ENCODE measurements at places on chromosomes 5 and 9. TPM values are rescaled to one million over a fixed set of nuclear protein-coding genes. Genes with fewer than 3 reads are reported as not detected.

GRCh38 chr5:17304282-17304681 is 86.9 kb downstream of the BASP1 start:
- no peak for DNase-seq

DNA sequence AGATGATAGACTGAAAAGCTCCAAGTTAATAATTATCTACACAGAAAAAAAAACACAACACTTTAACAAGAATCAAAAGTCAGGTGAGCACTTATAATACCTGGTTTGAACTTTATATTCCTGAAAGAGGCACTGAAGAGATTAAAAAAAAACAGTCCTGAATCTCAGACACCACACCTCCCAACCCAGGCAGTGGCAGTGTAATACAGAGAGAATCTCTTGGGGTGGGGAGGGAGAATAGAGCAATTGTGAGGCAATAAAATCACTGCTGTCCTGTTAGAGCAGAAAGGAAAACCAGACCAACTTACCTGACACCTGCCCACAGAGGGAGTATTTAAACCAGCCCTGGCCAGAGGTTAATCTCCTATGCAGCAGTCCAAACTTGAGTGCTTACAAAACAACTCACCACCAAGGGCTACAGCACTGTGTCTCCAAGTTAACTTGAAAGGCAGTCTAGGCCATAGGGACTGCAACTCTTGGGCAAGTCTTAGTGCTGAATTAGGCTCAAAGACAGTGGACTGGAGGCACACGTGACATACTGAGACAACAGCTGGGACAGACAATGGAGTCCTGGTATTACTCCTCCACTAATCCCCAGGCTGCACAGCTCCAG is 54.2 kb downstream of the SLCO4C1 start:
- no peak for DNase-seq

DNA sequence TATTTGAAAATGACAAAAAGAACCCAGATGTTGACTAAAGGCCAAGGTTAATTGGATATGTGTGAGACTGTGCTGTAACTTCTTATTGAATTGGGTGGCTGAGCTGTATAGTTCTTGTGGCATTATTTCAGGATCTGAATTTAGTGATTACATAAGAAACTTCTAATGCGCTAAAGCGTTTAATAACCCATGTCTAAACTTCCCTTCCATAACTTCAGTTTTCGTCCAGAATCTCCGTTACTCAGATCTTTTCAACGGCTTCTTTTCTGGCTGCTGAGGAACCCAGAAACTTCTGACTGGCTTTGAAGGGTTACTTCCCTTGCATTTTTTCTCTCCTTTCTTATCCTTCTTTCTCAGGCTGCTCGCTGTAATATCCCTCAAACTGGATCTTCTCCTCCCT is 28.1 kb upstream of the C9orf72 start:
- no peak for DNase-seq

GRCh38 chr5:134511796-134512660 is 13.4 kb upstream of the JADE2 start:
- no peak for DNase-seq

DNA sequence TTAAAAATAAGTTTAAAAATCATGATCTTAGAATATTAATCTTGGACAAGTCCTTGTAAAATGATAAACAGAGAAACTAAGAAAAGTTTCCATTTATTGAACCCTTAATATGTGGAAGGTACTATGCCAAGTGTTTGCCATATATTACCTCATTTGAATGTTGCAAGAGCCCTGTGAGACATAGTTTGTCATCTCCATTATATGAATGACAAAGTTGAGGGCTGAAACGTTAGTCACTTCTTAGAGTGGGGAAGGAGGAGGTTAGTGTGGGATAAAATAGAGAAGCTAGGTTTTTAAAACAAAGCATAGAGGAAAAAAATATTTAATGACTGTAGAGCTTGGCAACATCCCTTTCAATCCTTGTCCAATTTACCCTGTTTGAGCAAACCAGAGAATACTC is 2.0 kb downstream of the TNC start:
- no peak for DNase-seq

CA9 gene
- polyA plus RNA-seq = 1.1 TPM

Data from renal cortex interstitium (tissue), 15 donors.